Umbilical cord (tissue), 2 donors: ENCODE measurements at places on chromosomes 12 and 14.

DNA sequence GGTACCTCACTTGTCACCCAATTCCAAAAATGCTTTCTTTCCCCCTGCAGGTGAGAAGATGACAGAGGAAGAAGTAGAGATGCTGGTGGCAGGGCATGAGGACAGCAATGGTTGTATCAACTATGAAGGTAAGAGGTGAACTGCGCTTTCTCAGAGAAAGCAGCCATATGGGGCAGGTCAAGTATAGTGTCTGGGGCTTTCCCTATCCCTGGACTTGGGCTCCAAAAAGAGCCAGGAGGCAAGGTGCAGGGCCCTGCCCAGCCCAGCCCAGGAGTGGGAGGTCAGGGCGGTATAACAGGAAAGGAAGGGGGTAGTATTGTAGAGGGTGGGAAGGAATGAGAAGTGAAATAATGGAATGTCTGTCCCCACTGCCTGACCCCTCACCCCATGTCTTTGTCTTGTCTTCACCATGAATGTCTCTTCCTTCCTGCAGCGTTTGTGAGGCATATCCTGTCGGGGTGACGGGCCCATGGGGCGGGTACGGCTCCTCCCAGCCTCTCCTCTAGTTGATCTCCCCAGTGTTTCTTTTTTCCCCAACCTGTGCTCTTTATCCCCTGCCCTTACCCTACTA, 2.1 kb downstream of the MYL6 start:
- no peak for DNase-seq

DNA sequence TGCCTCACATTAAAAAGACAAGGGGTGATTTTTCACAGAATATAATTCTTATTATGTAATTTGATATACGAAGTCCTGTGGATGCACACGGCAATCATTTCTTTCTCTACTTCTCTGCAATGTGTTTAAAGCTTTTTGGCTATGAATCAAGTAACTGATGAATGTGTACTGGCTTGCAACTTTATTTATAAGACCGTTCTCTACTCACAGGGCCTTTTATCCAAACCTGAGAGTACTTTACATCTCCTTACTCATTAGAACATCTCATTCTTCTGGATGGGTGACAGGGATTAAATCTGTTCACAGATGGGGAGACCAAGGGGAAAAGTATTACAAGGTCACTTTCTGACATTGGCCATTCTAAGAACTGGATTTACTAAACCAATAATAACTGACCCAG, 215.8 kb upstream of the DIO2 start:
- DNase-seq, result no peak

DNA sequence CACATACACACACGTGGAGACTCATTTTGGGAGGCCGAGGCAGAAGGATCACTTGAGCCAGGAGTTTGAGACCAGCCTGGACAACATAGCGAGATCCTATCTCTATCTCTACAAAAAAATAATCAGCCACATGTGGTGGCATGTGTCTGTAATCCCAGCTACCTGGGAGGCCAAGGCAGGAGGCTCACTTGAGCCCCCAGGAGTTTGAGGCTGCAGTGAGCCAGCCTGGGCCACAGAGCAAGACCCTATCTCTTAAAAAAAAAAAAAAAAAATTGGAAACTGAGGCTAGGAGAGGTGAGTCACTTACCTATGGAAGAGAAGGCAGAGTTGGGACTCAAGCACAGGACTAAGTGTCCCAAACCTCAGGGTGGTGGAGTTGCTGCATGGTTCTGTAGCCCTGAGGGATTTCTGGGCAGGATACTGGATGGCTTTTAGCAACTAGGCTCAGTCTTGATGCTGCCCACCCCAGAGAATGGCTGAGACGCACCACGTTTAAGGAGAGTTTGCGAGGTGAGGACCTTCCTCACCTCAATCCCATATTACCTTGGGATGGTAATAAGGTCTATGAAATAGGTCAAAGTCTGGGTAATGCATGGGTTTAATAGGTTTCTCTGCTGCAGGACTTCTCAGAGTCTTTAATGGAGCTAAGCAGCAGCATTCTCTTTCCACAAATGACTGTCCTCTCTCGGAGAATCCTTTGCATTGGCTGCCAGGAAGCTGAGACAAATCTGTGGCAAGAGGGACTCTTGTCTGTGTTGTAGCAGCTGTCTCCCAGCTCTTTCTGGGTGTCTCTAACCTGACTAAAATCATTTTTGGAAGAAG, 35.6 kb downstream of the SH2B3 start:
- DNase-seq, result no peak

DNA sequence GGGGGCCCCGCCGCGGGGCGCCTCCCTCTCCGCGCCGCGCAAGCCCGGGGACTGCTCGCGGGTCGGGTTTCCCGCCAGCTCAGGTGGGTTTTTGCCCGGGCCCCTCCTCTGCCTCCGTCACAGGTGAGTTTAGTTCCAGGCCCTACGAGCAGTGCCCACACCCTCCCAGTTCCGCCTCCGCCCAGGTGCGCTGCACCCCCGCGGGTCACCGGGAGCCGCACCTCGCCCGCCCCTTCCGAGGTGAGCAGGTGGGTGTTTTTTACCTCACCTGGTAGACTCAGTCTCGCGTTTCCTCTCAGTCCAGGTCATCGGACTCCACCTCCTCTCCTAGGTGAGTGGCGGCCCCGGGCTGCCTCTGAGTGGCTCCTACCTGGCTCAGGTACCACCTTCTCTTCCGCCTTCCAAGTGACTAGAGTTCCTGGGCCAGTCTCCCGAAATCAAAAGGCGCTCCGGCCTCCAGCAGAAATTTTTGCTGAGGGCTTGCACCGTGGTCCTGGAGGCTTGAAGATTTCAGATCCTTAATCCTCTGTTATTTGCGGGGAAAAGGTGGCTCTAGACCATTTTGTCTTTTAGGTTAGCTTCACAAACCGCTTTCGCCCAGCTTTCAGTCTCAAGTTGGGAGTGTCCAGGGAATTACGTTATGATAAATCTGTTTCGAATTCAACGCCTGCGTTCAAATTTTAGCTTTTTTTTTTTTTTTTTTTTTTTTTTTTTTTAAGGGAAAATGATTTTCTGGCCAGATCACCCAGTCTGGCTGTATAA, at the start of gene TMEM30B:
TMEM30B (minus strand) TSS at position 153 of the 762 bp plus-strand sequence. CDS start 191 bp downstream, outside the sequence.
- peak; percentile 48 for DNase-seq

DNA sequence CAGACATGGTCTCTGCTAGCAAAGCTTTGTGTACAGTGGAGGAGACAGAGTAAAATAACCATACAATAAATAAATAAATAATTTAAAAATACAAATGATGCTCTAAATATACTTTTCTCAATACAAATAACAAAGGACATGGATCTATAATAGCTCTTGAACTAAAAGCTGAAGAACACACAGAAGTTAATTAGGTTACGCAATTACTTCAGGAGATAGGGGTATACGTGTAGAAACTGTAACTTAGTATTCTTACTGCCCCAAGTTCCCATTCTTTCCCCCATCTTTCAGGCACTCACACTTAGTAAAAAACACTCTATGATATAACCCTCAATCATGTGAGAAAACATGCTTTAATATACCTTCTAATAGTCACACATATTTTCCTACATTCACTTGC, 44.2 kb downstream of the INSM2 start:
- DNase-seq, result no peak

- DNase-seq, result no peak
Observed at GRCh38 chr12:122195405-122195804, 8.1 kb upstream of the B3GNT4 start.

GRCh38 chr14:53391156-53391555, 238.0 kb upstream of the DDHD1 start:
- no peak for DNase-seq

GRCh38 chr14:96598332-96598928, 96.2 kb downstream of the PAPOLA start:
- no peak for DNase-seq

GRCh38 chr14:26867171-26867757, 269.4 kb upstream of the NOVA1 start:
- no peak for DNase-seq

- DNase-seq, result no peak
Observed at GRCh38 chr14:59438195-59438647, 27.0 kb downstream of the GPR135 start.

GRCh38 chr12:29228474-29229157, 79.5 kb downstream of the FAR2 start:
- no peak for DNase-seq

- no peak for DNase-seq
Observed at GRCh38 chr12:46185686-46186085, 83.2 kb downstream of the SLC38A1 start.

DNA sequence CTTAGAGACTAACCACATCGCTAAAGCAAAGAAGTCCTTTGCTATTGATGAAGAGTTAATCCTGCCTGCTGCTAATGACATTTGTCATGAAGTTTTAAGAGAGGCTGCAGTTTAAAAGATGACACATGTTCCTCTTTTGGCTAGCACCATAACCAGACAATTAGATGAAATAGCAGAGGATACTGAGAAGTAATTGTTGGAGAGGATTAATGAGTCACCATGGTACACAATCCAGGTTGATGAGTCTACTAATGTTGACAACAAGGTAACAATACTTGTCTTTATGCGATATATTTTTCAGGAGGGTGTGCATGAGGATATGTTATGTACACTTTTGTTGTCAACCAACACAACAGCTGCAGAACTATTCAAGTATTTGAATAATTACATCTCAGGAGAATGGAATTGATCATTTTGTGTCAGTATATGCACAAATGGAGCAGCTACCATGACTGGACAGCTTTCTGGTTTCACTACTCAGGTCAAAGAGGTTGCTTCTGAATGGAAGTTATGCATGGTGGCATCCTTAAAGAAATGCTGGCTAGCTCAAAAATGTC, 56.7 kb downstream of the LRRIQ1 start:
- DNase-seq, result no peak

DNA sequence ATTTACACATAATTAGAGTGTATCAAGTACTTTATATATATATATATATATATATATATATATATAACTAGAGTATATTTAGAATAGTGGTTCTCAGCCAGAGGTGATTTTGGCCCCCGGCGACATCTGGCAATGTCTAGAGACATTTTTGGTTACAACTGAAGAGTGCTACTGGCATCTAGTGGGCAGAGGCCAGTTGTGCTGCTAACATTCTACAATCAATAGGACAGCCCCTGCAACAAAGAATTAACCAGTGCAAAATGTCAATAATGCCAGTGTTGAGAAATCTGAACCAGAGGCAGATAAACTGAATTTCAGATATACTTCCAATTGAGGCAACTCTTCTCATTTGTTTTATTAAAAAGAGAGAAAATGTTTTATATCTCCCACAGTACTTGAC, 8.9 kb downstream of the GTF2A1 start:
- DNase-seq, result peak; percentile 25

- no peak for DNase-seq
Observed at GRCh38 chr12:71786829-71787228, 32.2 kb downstream of the RAB21 start.

GRCh38 chr12:47900131-47901062, 4.4 kb downstream of the VDR start:
- DNase-seq, result no peak

- DNase-seq, result peak; percentile 87
Observed at GRCh38 chr14:25049568-25050268, at the start of gene STXBP6. TSS of gene STXBP6 (minus strand) at chr14:25050147. CDS start at chr14:24974818, 75,329 bp downstream.

DNA sequence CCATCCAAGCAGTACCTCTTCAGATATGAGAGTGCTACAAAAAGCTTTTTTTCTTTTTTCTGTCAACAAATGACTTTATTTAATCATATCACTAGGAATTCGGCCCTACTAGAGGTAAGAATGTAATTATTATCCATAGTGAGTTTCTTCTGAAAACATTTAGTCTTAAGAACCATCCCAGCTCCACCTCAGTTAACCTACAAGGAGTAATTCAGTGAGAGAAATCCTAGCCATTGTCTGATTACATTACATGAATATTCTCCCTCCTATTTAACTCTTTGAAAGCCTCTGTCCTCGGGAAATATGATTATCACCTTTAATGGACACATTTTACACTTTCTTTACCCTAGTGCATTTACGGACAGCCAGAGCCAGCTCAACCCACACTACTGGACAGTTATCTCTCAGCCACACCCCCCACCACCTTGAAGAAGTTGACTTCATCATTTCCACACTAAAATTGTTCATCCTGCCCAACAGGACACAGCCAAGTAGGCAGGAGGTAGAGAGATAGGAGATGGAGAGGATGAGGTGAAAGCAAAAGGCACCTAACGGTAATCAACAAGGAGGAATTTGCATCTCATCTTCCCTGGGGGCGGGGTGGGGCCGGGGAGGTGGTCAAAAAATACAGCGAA, 1.3 kb downstream of the PPFIA2 start:
- DNase-seq, result no peak

DNA sequence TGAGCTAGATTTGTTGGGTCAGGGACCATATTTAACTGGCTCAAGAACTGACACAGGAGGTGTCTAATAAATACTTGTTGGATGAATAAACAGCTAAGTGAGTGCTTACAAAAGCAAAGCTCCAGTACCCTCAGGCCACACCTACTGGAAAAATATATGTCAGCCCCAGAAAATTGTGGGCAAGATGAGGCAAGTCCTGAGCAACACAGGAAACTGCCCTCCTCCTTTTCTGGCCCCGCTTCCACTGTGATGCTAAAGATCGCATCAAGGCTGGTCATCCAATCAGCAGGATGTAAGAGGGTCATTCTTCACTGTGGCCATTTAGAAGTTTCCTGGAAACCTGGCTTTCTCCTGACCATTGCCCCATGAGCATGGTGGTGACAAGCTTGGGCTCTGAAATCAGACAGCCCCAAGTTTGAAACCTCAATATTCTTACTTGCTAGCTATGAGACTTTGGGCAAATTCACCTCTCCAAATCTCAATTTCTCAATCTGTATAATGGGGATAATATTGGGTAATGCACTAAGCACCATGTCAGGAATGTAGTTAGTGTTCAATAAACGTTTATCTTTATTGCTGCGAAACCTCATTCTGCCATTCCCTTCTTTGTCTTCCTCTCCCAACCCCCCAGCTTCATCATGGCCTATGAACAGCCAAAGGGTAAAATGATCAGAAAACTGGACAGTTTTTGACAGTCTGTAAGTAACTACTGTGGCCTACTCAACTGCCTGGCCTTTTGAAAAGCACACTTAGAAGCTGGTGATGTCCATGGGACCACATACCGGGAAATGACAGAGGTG, 139.3 kb upstream of the PZP start:
- DNase-seq, result peak; percentile 40

DNA sequence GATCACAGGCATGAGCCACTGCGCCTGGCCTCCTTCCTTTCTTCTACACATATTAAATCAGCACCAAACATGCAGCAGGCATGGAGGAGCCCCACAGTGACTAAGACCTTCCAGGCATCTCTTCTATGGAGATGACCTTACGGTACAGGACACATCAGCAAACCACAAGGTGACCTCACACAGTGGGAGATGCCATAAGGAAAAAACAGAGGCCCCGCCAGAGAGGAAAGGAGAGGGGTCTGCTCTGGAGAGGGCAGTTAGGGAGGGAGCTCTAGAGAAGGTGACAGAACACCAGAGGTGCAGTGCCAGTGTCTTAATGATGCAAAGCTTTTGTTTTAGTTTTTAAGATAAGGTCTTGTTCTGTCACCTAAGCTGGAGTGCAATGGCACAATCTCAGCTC, 81.1 kb upstream of the ESRRB start:
- no peak for DNase-seq

DNA sequence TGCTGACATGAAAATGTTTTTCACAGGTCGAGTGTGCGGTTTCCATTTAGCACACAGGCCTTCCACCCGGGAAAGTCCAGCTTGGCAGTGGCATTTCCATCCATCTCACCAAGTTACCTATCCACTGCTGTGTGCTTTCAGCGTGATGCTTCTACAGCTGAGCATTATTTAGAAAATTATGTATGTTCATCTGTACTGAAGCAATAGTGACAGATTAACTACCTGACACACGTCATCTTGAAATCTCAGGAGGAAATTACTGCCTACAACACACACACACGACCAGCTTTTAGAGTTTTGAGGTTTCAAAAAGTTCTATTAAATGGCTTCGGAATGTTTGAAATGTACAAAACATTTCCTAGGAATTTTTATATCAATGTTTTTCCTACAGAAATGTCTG, 39.4 kb downstream of the IFNG-AS1 start:
- no peak for DNase-seq
